ENCODE measurements at places on chromosomes 2 and 18. TPM values are rescaled to one million over a fixed set of nuclear protein-coding genes. Genes with fewer than 3 reads are reported as not detected.

Gene MC5R
- total RNA-seq: 0.30 TPM

Gene HOXD3
- total RNA-seq: 7.3 TPM

Gene FRZB
- total RNA-seq: 21.8 TPM

Gene ITPRIPL1
- 2.3 TPM for total RNA-seq

Gene SP9
- total RNA-seq: 0.30 TPM

Gene RIT2
- total RNA-seq: 18.4 TPM

Gene ALPI
- 0.20 TPM for total RNA-seq

Gene CNTNAP5
- 32.9 TPM for total RNA-seq

Gene CCDC102B
- 21.2 TPM for total RNA-seq

Gene DPYSL5
- 56.5 TPM for total RNA-seq

Gene PAX8
- 3.7 TPM for total RNA-seq

Gene TCF23
- total RNA-seq: 0.06 TPM

Gene ABCB6
- total RNA-seq: 39.7 TPM

Gene FNDC4
- total RNA-seq: 50.8 TPM

Gene TNFRSF11A
- total RNA-seq: 2.3 TPM

Gene NEB
- 8.5 TPM for total RNA-seq

Data from spinal cord (tissue), 10 donors.